Lower leg skin (tissue), 4 donors: ENCODE measurements at places on chromosomes 4 and X. TPM values are rescaled to one million over a fixed set of nuclear protein-coding genes. Genes with fewer than 3 reads are reported as not detected.

DNA sequence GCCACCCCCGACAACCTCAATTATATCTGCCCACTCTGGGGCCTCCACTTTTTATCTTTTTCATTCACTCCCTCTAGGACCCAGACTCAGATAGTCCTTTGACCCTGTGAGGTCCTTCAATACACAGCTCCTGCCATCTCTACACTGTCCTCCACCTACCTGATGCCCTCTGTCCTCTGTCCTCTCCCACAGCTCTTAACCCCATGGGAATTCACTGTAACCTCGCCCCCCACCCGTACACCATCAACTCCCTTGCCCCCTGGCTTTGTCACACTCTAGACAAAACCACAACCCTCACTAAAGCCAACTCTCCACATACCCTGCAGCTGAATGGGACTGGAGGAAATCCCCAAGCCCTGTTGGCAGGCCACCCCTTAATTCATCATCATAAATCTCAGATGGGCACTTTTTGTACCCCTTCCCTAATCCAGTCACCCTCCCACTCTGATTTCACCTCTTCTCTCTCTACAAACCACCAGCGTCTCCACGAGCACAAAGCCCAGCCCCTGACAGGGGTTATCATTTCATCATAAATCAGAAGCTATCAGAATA is 52.3 kb upstream of the ENPP6 start:
- no peak for DNase-seq

DNA sequence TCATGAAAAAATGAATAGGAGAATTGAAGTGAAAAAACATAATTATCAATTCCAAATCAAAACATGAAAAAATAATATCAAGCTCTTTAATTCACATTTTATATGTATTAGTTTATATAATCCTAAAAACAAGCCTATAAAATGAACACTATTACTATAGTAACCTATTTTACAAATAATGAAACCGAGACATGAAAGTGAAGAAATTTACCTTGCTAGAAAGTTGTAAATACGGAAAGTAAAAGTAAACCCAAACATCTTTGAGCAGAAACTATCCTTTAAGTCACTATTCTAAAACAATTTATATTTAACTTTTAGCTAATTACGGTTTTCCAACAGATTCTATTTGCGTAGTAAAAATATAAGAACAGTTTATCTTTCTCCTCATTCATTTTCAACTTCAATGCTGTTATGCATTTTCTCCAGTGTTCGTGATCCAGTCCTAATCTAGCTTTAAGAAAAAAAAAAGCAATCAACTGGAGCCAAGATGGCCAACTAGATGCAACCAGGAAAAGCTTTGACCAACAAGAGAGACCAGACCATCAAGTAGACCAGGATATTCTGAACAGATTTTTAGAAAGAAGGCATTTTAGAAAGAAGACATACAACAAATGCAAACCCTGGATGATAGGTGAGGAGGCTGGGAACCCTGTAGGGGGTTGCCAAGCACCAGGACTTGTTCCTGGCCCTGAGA is 67.0 kb downstream of the DDX53 start:
- no peak for DNase-seq

GRCh38 chr4:25749150-25749794 is 93.6 kb downstream of the SLC34A2 start:
- DNase-seq: no peak

Gene CXCL10
- 0.30 TPM for total RNA-seq
